ENCODE measurements at places on chromosomes 5 and 9.

DNA sequence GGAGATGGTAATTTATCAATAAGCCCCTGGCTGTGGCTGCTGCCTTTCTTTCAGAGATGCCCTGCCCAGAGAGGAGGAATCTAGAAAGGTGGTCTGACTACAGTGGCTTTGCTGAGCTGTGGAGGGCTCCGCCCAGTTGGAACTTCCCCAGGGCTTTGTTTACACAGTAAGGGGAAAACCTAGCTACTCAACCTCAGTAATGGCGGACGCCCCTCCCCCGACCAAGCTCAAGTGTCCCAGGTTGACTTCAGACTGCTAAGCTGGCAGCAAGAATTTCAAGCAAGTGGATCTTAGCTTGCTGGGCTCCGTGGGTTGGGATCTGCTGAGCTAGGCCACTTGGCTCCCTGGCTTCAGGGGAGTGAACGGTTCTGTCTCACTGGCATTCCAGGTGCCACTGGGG, 865.4 kb upstream of the ACO1 start:
- DNase-seq = no peak

DNA sequence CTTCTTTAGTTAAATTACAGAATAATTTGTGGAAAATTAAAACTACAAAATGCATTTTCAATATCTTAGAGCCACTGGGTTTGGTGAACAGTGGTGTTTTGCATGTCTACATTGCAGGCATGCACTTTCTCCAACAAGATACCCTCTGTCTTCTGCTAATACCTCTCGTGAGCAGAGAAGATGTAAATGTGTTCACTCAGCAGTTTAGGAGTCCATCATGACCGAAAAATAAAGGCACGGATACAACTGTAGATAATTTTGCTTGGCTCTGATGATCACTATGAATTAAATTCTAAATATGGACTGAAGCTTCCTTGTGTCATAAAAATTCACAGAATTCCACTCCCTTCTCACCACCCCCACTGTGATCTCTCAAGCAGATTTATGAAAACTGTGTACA, 313.8 kb downstream of the GLIS3 start:
- no peak for DNase-seq

GRCh38 chr5:57780306-57780960, 297.8 kb upstream of the ACTBL2 start:
- DNase-seq = no peak

DNA sequence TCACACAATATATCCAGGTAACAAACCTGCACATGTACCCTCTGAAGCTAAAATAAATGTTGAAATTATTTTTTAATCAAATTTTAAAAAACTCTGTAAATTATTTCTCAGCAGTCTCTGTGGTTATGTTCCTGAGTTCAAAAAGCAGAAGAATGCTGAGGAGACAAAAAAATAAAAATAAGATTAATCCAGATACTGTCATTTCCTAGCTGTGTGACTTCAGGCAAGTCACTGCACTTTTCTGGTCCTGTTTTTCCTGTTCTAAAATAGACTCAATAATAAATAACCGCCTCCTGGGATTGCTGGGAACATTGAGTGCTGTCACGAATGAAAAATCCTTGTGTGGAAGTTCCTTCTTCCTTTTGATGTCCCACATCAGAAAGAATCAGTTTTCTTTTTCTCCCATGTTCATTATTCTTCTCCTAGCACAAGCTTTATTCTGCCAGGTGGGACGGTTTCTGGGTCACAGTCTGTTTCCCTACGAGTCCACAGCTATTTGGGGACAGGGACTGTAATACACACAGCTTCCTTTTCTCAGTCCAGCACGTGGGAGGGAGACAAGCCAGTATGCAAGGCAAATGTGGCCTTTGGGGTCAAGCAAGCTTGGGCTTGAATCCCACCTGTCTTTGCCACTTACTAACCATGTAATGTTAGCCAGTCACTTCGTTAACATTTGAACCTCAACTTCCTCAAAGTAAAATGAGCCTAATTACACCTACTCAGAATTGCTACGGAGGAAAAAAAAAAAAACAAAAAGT, 156.9 kb downstream of the TRIM32 start:
- no peak for DNase-seq

- DNase-seq = no peak
Observed at GRCh38 chr5:88847420-88847819, 35.6 kb downstream of the MEF2C start.

Measured in GM04504 (cell line).